ENCODE measurements at places on chromosomes 2 and 18.

DNA sequence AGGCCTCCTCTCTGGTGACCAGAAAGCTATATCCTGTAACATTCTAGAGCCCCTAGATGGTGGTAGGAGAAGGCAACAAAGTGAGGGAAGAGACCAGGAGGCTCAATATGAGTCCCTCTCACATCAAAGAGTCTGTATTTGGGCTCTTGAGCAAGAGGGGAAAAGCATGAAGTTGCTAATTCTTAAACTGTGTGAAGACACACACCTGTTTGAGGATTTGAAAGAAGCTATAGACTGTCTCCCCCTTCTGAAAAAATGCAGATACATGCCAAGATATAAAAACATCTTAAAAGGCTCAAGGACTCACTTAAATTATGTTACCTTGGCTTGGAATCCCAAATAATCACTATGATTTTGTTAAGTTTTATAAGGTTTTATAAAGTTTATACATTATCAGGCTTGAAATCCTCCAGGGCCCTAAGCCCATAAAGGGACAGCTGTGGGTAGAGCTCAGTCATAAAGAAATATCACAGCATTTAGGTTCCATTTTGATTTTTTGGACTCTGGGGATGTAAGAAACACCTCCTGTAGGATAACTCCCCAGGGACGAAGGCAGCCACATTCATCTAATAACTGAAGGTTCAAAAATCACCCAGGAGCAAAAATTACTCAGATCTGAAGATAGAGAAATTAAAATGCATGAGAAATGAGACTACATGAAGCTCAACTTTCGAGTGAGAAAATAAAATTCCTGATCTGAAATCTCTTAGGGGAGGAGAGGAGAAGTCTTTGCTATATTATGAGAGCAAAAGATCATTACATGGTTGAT is 136.1 kb upstream of the LGALSL start:
- DNase-seq = no peak

GRCh38 chr18:3725115-3725514 is 275.1 kb downstream of the TGIF1 start:
- DNase-seq = no peak

DNA sequence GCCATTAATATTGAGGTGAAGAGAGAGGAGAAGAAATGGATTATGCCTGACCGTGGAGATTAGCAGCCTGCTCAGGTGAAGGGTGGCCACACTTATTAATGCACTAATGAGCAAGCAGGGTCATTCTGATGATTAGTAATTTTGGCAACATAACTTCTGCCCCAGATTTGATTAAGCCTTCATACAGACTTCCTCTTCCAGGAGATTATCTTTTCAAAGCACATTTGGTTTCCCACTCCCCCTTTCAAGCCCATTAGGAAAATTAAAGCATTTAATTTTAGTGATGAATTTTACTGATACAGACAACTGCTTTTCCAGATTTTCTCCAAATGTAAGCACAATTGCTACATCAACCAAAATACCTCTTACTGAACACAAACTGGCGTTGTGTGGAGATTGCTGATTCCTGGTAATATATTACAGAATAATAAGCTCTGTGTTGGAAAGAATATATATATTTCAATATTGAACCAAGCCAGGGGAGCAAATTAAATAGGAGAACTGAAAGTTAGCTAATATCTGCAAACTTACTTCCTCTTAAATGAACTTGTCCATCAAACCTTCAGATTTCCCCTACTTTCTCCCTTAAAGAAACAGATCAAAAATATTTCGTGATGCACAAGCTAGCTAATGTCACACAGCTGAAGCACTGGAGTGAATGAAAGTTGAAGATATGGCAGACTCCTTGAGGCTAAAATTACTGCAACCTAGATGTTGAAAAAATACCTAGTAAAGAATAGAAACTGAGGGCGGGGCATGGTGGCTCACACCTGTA is 140.8 kb downstream of the FAM210A start:
- DNase-seq = no peak

- DNase-seq = no peak
Observed at GRCh38 chr2:236367506-236368289, 103.5 kb upstream of the ASB18 start.

- DNase-seq = no peak
Observed at GRCh38 chr2:233846387-233847247, 7.7 kb downstream of the HJURP start.

DNA sequence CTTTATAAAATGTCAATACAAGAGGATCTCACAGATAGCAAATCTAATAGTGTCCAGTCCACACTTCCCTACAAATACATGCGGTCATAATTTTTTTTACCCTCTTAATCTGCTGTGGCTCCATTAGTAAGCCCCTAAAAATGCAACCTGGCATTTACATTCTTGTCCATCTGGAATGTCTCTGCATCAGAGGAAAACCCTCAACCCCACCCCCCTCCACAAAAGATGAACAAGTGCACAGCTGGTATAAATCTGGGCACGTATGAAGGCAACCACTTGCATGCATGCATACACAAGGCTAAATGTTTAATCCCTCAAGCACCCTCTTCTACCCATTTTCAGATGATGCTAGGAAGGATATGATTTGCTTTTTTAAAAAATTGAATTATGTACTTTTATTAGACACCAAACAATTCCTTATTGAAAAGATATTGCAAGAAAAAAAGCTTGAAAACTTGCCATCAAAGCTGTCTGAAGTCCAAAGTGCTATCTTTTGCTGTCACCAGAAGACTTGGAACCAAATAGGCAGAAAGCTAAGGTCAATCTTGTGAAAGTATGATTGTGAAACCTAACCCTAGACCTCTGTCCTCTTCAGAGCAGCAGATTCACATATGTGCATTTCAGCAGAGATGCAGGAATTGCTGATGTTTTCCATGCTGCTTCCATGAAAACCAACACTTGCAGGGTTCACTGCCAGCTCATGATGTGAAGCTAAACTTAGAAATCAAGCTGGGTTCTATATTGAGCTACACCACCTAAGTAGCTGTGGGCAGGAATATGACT is 39.0 kb downstream of the IRS1 start:
- DNase-seq = no peak

GRCh38 chr2:101667823-101668222 is 29.7 kb upstream of the MAP4K4 start:
- DNase-seq = no peak

DNA sequence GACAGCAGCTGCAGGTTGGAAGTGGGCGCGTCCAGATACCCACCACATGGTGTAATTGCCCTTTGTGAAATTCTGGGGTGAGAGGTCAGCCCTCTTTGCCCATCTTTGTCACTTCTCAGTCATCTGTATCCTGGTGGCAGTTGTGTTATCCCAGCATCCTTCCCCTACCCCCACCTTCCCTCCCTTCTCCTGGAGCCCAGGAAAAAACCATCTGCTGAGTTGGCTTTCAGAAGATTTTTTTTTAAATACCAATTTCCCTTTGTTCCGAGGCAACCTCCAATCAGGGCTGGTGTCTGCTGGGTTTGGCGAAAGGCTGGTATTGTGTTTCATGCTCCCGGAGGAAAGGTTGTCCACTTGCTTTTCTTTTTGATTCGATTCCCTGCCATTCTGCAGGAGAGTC is 35.2 kb downstream of the SETBP1 start:
- DNase-seq = no peak

GRCh38 chr18:70991577-70991976 is 702.7 kb downstream of the SOCS6 start:
- DNase-seq = no peak

DNA sequence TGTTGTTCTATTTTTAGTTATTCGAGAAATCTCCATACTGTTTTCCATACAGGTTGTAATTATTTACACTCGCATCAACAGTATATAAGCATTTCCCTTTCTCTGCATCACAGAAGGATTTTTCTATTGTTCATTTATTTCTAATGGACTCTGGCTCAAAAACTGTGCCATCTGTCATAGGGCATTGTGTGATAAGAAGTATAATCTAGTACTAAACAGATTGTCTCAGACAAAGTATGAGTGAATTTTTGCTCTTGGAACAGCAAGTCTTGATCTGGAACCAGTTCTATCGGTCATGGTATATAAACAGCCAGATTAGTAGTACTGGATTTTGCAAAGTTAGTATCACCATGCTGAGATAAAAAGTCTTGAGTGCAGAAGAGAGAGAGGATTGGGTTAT is 145.8 kb downstream of the KIAA1328 start:
- DNase-seq = no peak

GRCh38 chr2:85913884-85914881 is 25.4 kb upstream of the ST3GAL5 start:
- DNase-seq = no peak

GRCh38 chr18:5467671-5468070 is 76.1 kb downstream of the EPB41L3 start:
- no peak for DNase-seq

- no peak for DNase-seq
Observed at GRCh38 chr2:75703589-75704287, 7.0 kb downstream of the GCFC2 start.

DNA sequence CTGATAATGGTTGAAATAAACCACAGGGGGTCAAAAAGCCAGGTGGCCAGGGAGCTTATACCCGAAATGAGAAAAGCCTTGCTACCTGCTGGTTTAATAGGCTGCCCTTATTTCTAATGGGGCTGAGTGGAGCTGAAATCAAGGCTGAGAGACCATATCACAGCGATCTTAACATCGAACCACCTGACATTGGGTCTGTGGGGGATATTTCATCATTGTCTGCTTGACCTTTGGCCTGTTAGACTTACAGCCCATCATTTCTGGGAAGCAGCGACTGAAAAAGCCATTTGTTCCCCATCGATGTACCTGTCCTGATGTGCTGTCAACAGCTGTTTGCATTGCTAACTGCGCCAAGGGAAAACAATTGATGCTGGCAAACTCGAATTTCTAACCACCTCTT is 199.7 kb upstream of the SLC14A2 start:
- DNase-seq = no peak

DNA sequence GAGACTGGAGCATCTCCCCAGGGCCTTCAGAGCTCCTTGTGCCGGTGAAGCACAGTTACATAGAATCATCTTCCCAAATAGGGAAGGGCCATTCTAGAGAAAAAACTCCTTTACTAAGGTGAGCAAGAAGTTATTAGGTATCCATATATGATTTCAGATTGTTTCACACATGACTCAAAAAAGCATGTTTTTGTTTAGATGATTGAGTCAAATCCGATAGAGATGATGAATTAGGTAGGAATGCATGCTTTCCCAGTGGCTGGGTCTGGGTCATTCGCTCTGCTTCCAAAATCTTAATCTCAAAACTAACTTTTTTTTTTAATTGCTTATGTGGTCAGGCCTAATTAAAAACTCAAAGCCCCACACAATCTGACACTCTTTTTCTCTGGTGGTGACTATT is 3.8 kb downstream of the NT5C1B start:
- DNase-seq = no peak

GRCh38 chr2:232903989-232904388 is 33.9 kb downstream of the SNORC start:
- no peak for DNase-seq

GRCh38 chr2:137947728-137948336 is 16.4 kb upstream of the HNMT start:
- DNase-seq = peak; percentile 65

Data from smooth muscle cell of the brain vasculature (primary cell).